ENCODE measurements at places on chromosomes 7 and 10. TPM values are rescaled to one million over a fixed set of nuclear protein-coding genes. Genes with fewer than 3 reads are reported as not detected.

- H3K27ac ChIP-seq, result no peak overlapping the region
- DNase-seq, result no peak
- H3K4me3 ChIP-seq, result no peak overlapping the region
- peaks cover 11% of the 10 kb centered on the region for H3K4me1 ChIP-seq
- no peaks in the 10 kb centered on the region for H3K27me3 ChIP-seq
Measured at GRCh38 chr7:135189961-135190360, 19.5 kb upstream of the CYREN start.

DNA sequence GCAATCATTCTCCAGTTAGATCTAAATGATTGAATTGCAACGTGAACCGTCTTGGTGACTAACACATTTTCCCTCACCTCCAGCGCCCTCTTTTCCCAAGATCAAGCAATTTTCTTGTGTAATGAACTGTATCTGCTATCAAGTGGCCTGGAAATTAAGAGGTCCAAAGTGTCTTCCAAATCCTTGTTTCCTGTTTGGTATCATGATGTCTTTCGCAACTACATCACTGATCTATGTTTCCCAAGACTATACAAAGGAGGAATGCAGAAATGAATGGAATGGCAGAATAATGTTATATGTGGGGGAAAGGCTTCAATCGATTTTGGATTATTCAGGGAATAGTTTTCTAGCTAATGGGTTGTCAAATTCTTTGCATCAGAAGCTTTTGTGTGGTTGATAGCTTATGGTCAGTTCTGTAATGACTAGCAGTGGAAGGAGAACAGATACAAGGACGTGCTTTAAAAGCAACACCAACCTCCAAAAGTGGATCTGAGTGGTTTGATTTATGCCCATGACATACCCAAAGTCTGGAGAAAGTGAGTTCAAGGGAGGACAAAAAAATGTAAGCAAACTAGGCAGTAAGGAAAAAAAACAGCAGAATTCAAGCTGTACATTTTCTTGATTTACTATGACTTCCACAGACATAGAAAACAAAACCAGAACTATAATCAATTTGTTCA lies 14.6 kb upstream of the ZEB1 start:
- DNase-seq, result no peak
- H3K4me3 ChIP-seq, result no peak overlapping the region
- no peaks in the 10 kb centered on the region for H3K4me1 ChIP-seq
- H3K36me3 ChIP-seq, result no peaks in the 10 kb centered on the region
- no peak overlapping the region for H3K27ac ChIP-seq
- peaks cover 3% of the 10 kb centered on the region for H3K27me3 ChIP-seq

- DNase-seq, result no peak
- H3K27me3 ChIP-seq, result peaks cover 4% of the 10 kb centered on the region
- peaks cover 20% of the 10 kb centered on the region for H3K4me1 ChIP-seq
- H3K36me3 ChIP-seq, result peaks cover 31% of the 10 kb centered on the region
- H3K4me3 ChIP-seq, result peak overlapping the region; percentile 96
Measured at GRCh38 chr10:42551582-42552187, 86.7 kb downstream of the ZNF33B start.

- H3K4me3 ChIP-seq, result no peak overlapping the region
- DNase-seq, result no peak
- H3K27ac ChIP-seq, result no peak overlapping the region
- no peaks in the 10 kb centered on the region for H3K27me3 ChIP-seq
- H3K36me3 ChIP-seq, result peaks cover under 1% of the 10 kb centered on the region
- peaks cover 1% of the 10 kb centered on the region for H3K4me1 ChIP-seq
Measured at GRCh38 chr7:2072042-2072441, 160.7 kb downstream of the MAD1L1 start.

- peaks cover 38% of the 10 kb centered on the region for H3K4me1 ChIP-seq
- no peaks in the 10 kb centered on the region for H3K27me3 ChIP-seq
- H3K27ac ChIP-seq, result peak overlapping the region; percentile 88
- no peak for DNase-seq
Measured at GRCh38 chr7:47672977-47673381, 91.1 kb upstream of the TNS3 start.

- H3K27me3 ChIP-seq, result peaks cover 30% of the 10 kb centered on the region
- no peaks in the 10 kb centered on the region for H3K36me3 ChIP-seq
- no peaks in the 10 kb centered on the region for H3K4me1 ChIP-seq
- no peak overlapping the region for H3K27ac ChIP-seq
Measured at GRCh38 chr7:131995324-131995723, 438.9 kb upstream of the PODXL start.

DNA sequence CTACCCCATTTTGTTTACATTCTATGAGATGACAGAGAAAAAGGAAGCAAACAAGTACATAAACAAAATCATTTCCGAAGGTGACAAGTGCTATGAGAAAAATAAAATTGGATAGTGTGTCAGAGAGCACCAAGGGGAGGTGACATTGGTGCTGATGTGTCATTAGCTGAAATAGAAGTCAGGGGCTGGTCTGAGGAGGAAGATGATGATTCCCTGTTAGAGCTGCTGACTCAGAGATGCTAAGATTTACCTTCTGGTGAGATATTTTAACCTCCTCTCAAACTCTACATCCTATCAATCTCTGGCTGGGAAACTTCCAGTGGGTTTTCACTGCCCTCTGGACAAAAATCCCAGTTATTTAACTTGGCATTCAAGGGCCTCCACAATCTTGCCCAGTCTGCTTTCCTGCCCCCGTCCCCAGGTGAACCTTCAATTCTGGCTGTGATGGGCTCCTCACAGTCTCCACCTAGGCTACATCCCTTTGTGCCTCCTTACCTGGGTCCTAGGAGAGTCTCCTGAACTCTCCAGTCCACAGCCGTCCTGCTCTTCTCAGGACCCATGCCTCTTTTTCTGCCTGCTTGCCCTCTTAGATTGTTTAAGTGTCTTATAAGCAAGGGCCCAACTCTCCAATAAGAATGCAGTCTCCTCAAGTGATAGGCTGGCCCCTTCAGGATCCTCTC lies 26.6 kb downstream of the DUSP5 start:
- H3K27ac ChIP-seq, result no peak overlapping the region
- DNase-seq, result no peak
- H3K4me1 ChIP-seq, result no peaks in the 10 kb centered on the region
- H3K36me3 ChIP-seq, result no peaks in the 10 kb centered on the region
- H3K27me3 ChIP-seq, result peaks cover 17% of the 10 kb centered on the region

THSD7A gene
- total RNA-seq, result 9.5 TPM

MYPN gene
- total RNA-seq, result not detected

PLAC9 gene
- 25.1 TPM for total RNA-seq

KIAA1549 gene
- total RNA-seq, result 34.8 TPM

INA gene
- 1.1 TPM for total RNA-seq

CACNB2 gene
- 13.0 TPM for total RNA-seq

SP8 gene
- not detected for total RNA-seq

MLXIPL gene
- 1.5 TPM for total RNA-seq

STOX1 gene
- total RNA-seq, result 2.5 TPM

TYW1B gene
- 5.3 TPM for total RNA-seq

CPVL gene
- 10.7 TPM for total RNA-seq

GSTO2 gene
- 11.7 TPM for total RNA-seq

All from mesothelial cell of epicardium (in vitro differentiated cells).